Central memory CD4-positive, alpha-beta T cell (primary cell): ENCODE measurements at places on chromosomes 12 and 14.
A peak's percentile ranks its signal among the peaks of the same experiment; 100 is the strongest.

- no peak for DNase-seq
Observed at GRCh38 chr12:92085040-92085735, 60.5 kb downstream of the BTG1 start.

GRCh38 chr12:114240288-114240687, 165.7 kb downstream of the TBX5 start:
- no peak for DNase-seq

DNA sequence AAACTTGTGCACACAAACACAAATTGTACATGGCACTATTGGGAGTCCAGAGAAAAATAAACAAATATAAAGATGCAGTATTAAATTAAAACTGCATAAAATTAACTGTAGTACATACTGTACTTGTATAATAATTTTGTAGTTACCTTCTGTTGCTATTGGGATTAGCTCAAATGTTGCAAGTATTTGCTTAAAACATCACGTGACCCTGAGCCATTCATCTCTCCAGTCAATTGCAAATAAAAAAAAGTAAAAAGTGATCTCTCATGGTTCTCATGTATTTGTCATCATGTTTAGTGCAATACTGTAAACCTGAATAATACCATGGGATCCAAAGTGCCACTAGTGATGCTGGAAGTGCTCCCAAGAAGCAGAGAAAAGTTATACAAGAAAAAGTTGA, 88.1 kb upstream of the NAV3 start:
- DNase-seq, result no peak

- peak; percentile 43 for DNase-seq
Observed at GRCh38 chr12:121803861-121804416, at the start of gene SETD1B. SETD1B (plus strand) TSS chr12:121804009; CDS start chr12:121804738, 729 bp downstream.

GRCh38 chr14:85597701-85598100, 67.8 kb downstream of the FLRT2 start:
- DNase-seq, result no peak

DNA sequence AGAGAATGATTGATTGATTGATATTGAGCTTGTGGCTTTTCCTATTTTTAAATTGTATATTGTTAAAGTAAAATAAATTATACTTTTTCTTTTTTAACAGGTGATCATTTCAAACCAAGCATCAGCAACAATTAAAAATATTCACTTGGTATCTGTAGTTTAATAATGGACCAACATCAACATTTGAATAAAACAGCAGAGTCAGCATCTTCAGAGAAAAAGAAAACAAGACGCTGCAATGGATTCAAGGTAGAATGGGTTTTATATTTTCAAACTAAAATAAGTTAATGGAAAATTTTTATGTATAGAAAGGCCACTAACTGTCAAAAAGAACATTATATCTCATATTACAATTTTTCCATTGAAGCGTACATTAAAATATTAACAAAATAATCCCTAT, 5.1 kb downstream of the SLCO1B3 start:
- no peak for DNase-seq

GRCh38 chr12:21379218-21379617, 6.5 kb downstream of the IAPP start:
- DNase-seq, result no peak

DNA sequence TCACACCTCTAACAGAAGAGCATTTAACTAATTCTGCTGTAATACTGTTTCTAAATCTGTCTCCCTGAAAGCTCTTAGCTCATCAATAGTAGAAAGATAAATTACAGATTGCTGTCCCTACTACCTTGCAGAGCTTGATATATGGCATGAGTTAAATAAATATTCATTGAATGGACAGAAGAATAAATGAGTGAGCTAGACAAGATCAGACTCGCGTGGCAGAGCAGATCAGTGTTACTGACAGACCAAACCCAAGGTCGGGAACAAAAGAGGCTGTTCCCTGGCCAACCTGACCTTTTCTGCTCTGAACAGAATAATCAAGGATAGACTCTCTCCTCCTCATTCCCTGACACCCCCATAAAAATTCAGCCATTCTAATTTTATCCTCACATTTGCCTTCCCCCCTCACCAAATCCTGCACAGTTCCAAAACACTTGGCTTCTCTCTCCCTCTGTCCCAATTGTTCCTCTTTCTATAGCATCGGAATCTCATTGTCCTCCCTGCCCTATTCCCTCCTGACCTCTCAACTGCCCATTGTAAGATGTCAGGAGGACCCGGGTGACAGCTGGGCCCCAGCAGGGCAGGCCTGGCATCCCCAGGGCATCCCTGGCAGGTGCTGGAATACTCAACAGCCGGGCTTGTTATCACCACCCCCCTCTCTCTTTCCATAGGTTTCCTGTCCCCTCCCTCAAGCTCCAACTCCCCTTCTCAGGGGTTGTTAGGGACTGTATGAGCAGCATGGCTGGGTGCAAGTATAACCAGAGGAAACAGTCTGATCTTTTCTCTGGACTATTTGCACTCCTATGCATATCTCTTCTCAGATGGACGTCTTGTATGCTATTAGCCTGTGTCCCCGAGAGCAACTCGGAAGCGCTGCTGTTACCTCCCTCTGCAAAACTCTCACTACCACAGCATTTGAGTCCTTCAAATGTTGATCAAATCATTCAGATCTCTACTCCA, 19.9 kb downstream of the NEUROD4 start:
- no peak for DNase-seq

GRCh38 chr12:27255806-27256205, 11.7 kb downstream of the STK38L start:
- DNase-seq, result no peak

DNA sequence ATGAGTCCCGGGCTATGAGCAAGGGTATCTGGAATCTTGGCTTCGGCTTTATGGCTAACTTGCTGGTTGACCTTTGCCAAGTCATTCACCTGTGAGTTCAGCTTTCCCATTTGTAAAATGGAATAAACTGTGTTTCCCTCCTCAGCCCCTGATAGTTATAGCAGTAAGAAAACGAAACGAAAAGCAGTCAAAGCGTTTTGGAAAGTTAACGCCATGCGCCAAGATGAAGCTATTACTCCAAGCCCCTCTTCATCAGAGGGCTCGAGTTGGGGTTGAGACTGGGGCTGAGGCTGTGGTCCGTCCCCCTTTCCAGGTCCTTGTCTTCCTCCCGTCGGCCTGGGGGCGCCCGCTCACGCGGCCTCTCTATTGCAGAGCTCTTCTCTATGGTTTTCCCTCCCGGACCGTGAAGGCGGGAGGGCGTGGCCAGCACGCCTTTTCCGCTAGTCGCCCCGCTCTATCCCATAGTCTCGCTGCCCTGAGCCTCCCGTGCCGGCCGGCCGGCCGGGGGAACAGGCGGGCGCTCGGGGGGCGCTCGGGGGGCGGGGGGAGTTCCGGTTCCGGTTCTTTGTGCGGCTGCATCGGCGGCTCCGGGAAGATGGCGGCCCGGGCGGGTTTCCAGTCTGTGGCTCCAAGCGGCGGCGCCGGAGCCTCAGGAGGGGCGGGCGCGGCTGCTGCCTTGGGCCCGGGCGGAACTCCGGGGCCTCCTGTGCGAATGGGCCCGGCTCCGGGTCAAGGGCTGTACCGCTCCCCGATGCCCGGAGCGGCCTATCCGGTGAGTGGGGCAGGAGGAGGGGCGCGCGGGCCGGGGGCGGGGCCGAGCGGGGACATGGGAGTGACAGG, at the start of gene SMARCD1:
TSS of gene SMARCD1 (plus strand) at position 568 of the 840 bp plus-strand sequence. CDS start at position 596, 28 bp downstream.
- peak; percentile 72 for DNase-seq

DNA sequence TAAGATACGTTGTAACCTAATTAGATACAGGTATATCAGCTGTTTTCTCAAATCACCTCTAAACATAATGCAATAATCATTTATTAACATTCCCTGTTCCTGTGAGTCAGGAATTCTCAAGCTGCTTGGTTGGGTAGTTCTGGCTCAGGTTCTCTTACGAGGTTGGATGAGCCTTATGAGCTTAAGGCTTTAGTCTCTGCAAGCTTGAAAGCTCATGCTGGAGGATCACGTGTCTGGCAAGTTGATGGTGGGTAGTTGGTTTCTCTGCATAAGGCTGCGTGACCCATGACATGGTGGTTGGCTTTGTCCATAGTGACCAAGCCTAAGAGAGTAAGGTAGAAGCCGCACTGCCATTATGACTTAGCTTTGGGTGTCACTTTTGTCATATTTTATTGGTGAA, 62.0 kb downstream of the PLEKHA5 start:
- no peak for DNase-seq

DNA sequence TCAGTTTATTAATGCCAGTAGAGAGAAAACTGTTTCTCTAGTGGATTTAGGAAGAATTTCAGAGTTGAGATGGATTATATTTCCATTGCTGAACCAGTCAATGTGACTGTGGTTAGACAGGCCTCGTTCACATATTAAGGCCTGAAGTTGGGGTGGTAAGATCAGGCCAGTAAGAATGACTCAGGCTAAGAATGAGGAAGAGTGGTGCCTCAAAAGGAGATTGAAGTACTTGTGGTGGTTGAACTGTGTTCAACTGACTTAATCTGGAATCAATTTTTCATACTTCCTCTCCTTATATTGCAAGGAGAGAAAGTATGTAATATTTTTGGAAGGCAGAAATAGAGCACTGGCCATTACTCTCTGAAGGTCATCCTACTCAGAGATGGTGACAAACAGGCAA, 37.8 kb upstream of the ATF7IP start:
- no peak for DNase-seq

GRCh38 chr12:79655036-79655435, 35.7 kb downstream of the PAWR start:
- DNase-seq, result no peak

DNA sequence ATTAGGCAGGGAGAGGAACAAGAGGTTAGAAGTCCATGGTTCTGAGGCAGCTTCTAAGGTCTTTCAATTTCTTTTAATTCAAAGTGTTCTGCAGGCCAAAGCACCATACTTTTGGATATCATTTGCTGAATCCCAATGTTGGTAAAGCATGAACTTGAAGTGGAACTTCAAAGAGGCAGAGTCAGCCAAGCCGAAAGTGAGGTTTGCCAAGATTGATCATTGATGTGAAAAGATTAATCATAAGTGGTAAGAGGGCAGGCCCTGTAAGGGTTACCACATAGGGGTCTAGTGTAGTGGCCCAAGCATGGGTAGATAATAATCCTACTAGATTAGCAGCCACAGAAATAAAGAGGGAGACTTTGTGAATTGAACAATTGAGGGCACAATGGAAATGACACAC, 191.7 kb upstream of the DIO2 start:
- DNase-seq, result no peak

DNA sequence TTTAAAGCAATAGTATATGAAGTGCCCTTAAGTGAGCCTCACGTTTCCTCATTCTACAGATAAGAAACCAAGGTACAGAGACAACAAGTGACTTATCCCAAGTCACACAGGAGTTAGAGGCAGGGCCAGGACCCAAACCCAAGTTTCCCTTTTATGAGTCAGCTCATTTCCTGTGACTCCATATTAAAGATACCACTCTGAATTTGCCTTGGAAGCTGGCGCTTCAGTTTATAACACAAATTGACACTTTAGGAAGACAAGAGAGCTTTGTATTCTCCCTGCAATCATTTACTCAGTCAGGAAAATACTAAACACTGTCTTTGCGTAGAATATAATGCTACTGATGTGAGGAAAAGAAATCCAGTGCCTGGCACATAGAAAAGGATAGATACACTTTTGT, 43.2 kb downstream of the MYBPC1 start:
- DNase-seq, result no peak

DNA sequence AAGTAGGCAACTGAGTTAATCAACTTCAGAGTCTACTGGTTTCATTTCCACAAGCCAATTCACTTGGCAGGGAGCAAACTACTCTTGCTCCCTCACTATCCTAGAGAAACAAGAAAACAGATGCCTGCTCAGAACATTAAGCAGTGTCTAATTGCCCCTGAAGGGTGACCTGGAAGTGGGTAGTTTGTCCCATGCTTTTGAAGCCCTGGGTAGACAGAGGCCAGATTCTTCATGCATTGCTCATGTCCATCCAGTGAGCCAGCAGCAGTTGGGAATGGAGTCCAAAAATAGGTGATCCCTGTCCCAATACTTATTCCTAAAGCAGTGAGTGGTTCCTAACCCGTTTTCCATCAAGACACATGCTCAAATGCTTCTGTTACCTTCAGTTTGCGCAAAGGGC, 48.8 kb downstream of the BICDL1 start:
- DNase-seq, result no peak

- DNase-seq, result no peak
Observed at GRCh38 chr14:31854508-31855075, 222.5 kb upstream of the ARHGAP5 start.

GRCh38 chr12:129696926-129697325, 206.9 kb downstream of the TMEM132D start:
- DNase-seq, result no peak

DNA sequence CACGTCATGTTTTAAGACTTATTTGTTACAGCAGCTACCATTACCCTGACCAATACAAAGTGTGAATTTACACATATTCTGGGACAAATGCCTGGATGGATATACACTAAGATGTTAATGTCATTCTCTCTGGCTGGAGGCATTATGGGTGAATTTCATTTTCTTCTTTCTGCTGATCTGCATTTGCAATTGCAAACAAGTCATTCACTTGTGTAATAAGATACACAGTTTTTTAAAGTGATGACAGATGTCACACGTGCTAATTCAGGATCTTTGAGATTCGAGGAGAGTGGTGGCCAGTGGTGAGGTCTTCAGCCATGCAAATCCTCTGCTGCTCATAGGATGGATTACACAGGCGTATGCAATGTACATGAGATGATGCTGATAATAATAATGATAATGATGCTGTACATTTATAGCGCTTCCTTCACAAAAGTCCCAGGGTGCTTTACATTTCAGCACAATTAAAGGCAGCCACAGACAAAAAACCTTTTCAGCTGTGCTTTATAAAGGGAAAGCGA, 155.9 kb upstream of the NOS1 start:
- DNase-seq, result no peak

DNA sequence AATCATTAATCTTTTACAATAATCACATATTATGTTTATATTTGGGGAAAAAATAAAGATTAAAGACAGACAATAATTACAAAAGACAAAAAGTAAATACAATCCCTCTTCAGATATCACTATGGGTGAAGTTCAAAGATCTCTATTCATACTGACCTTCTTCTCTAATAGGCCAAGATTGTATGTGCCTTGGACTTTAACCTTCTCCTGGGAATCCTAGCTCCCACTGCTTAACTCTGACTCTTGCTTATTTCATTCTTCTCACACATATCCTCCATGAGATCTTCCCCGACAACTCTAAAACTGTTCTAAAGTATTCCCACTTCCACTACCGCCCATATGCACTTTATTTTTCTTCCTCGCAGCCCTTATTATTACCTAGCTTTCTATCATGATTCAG, 83.8 kb downstream of the EEA1 start:
- no peak for DNase-seq
